Adipocyte (in vitro differentiated cells): ENCODE measurements at places on chromosomes 6 and 20.

- no peak for DNase-seq
Measured at GRCh38 chr20:36277546-36277945, 28.6 kb upstream of the DLGAP4 start.

DNA sequence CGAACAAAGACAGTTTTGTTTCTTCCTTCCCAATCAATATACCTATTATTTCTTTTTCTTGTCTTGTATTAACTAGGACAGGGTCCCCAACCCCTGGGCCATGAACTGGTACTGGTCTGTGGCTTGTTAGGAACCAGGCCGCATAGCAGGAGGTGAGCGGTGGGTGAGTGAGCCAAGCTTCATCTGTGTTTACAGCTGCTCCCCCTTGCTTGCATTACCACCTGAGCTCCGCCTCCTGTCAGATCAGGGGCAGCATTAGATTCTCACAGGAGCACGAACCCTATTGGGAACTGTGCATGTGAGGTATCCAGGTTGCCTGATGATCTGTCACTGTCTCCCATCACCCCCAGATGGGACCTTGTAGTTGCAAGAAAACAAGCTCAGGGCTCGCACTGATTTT lies 151.9 kb downstream of the CDKAL1 start:
- DNase-seq, result no peak

- no peak for DNase-seq
Measured at GRCh38 chr6:96940322-96940721, 15.8 kb downstream of the KLHL32 start.

- DNase-seq, result no peak
Measured at GRCh38 chr20:18133962-18134361, 3.7 kb upstream of the KAT14 start.

DNA sequence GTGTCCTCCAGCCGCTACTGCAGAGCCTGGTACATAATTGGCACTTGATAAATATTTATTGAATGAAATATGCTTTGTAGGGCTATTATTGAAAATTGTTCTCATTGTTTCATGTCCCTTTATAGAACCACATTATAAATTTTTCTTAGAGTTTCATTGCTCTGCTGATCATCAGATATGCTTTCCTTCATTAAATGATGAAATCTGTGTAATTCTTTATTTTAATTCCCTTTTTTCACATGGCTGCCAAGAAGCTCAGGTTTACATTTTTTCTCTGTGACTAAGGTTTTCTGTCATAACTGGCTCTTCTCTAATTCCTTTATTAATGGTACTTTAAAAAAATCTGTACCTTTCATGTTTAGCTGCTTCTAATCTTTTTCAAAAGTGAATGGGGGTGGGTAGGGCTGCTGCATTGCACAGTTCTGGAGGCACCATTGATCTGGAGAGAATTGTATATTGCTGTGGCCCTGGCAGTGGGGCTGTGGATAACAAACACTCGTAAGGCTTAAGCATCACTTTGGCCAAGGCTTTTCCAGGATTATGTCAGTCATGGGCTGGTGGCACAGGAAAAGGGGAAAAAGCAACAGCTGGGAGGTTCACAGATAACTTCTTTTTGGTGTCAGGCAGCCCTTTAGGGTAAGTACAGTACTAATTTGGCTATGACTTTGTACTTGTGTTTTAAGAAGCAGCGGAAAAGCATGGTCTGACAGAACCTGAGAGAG lies 43.8 kb downstream of the ARFGEF2 start:
- peak; percentile 70 for DNase-seq

- no peak for DNase-seq
Measured at GRCh38 chr6:32252331-32253009, 28.6 kb upstream of the NOTCH4 start.

GRCh38 chr20:792248-792647 lies 23.9 kb upstream of the SLC52A3 start:
- DNase-seq, result no peak

DNA sequence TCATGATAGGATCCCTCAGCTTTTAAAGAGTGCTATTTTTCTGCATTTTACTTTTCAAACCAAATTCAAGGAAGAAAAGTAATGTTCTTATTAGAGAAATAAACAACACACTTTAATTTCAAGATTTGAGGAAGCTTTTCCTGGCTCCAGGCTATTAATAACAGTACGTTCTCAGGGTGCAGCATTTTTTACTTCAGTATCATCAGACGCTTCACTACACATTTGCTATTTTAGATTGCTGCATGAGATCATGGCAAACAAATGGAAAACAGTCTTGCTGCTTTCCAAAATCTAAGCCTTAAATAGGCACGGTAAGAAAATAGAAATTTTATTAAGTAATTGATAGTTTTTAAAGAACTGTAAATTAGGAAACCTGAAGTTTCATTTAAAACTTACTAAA lies 253.6 kb upstream of the EXOC2 start:
- DNase-seq, result peak; percentile 80

DNA sequence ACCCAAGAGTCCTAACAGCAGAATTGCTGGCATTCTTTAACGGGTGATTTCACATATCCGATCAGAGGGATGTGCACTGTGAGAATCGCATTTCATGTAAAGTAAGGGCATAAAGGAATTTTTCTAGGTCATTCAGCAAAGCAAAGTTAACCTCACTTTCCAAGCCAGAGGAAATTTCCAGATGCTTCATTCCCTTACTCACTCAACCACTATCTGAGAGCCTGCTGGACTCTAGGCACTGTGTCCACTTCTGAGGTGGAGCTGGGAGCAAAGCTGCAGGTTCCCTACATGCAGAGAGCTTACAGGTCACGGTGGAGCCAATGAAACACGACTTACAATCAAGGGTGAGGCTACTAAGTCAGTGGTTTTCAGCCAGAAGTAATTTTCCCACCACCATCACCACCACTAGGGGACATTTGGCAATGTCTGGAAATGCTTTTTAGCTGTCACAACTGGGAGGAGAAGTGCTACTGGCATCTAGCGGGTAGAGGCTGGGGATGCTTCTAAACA lies 34.5 kb upstream of the TSHZ2 start:
- no peak for DNase-seq

DNA sequence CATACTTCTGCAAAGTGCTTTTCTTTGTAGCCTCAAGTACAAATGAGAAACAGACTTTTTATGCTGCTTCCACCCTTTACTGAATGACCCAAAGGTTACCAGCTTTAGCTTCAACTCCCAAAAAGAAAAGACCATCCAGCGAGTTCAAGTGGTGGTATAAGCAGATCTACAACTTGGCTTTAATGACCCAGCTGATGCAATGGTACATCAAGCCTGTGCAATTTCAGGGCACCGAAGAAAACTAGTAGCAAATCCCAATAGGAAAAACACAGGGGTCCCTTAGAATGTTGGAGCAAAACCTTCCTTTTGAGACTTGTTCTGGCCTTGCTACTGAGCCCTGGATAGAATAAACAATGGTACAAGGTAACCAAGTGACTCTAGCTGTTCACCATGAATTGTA lies 33.8 kb downstream of the STX7 start:
- peak; percentile 44 for DNase-seq

- no peak for DNase-seq
Measured at GRCh38 chr6:156601152-156602065, 175.8 kb upstream of the ARID1B start.

- DNase-seq, result no peak
Measured at GRCh38 chr6:166019214-166019613, 148.4 kb downstream of the TBXT start.

GRCh38 chr6:13504611-13505344 lies 17.4 kb upstream of the GFOD1 start:
- DNase-seq, result no peak

GRCh38 chr6:55568808-55569439 lies 10.1 kb downstream of the HMGCLL1 start:
- peak; percentile 47 for DNase-seq

- DNase-seq, result no peak
Measured at GRCh38 chr20:63536997-63537524, at the start of gene PTK6. Gene PTK6 (minus strand): TSS chr20:63537376. CDS start chr20:63537314, 62 bp downstream.

GRCh38 chr6:8995156-8995555 lies 559.8 kb upstream of the SLC35B3 start:
- DNase-seq, result no peak

GRCh38 chr20:37757550-37757949 lies 63.7 kb downstream of the CTNNBL1 start:
- no peak for DNase-seq

DNA sequence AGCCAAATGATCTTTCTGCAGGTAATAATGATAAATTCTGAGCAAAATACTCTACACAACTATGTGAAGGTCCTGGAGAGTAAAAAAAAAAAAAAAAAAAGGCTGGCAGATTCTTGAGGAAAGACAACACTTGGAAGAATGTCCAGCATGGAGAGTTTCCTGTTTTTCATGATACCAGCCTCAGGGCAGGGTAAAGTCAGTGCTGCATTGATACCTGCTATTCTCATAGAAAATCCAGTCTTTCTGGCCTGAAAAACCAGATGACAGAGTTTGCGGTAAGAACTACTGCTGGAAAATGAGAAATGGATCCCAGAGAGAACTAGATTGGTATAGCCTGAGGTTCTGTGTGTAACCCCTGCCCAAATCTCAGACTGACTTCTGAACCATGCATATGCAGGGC lies 89.1 kb downstream of the AFG1L start:
- peak; percentile 7 for DNase-seq

DNA sequence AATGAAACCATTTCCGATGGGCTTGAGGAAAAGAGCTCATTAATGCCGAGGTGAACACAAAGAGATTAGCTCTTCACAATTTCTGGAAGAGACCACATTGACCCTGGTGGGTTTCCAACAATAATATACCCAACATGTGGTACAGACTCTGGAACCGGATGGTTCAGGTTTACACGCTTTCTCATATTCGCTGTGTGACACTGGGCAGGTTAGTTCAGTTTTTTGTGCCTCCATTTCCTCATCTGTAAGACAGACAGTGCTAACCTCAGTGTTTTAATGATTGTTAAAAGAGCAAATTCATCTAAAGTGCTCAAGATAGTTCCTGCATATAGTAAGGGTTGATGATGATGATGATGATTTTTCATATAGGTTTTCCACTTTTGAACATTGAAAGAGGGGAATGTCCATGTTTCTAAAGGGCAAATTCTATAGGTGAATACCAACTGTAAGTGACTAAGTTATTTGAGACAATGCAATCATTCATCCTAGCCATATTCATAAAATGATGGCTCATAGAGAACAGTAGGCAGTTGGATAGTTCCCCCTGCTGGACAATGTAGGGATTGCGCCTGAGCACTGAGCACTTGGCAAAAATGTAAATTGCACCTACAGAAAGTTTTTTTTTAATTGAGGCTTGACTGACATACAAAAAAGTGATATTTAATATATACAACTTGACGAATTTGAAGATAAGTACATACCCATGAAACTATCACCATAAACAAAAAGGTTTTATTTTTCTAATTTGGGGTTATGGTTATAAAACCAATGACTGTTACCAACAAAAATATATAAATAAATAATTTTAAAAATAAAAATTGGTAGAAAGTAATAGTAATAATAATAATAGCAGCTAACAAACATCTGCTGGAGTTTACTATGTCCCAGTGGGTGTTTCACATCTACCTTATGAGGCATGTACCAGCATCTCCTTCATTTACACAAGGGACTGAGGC lies 2.1 kb upstream of the PERP start:
- DNase-seq, result peak; percentile 89

DNA sequence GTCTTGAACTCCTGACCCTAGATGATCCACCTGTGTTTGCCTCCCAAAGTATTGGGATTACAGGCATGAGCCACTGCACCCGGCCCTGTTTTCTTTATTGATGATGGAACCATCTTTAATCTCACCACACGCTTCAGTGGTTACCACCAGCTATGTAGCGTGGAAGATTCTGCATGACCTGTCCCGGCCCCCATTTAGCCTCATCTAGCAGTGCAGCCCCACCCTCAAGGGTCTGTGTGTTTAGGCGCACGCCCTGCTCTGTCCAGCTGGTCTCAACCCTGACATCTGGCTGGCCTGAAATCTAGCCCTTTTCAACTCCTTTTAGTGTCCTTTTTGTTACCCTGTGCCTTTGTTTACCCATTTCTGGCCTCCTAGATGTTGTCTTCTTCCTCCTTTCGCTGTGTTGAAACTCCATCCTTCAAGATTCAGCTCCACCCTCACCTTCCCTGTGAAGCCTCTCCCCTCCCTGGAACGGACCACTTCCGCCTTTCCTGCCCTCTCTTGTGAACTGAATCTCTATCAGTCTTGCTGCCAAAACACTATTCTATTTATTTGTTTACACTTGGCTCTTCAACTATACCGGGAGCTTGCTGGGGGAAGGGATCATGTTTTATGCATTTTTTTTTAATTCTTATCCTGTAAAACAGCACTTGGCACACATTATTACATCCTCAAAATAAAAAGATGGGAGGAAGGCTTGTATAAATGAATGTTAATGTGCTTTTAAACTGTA lies 101.0 kb upstream of the MTHFD1L start:
- DNase-seq, result no peak
